ENCODE measurements at places on chromosomes 5 and 9.

DNA sequence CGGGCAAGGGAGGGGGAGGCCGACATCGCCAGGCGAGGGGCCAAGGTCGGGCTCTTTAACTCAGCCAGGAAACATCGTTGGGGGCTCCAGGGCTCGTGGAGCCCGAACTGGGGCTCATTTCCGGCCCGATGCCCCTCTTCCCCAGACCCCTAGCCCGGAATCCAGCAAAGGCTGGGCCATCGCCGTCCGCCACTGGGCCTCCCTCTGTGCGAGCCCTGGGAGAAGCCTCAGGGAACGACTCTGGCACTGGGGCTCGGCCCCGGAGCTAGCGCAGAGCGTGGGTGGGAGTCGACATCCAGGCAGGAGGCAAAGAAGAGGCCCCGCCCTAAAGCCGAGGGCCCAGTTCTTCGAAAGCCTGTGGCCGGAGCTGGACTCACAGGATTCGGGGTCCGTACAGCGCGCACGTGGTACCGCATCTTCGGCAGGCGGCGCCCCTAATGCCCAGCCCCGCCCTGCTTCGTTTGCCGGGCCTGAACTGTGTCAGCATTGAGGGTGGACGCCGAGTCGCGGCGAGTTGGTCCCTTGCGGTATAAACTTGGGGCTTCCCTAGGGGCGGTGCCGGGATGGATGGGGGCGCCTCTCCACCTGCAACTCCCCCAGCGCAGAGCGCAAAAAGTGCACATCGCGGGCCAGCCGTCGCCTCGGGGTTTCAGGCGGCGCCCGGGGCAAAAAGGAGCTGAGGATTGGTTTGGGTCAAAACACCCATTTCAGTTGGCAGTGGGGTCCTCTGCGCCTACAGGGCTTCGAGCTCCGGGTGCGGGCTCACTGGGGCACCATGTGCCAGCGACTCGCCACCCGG, 3.6 kb upstream of the PAX5 start:
- DNase-seq = no peak

DNA sequence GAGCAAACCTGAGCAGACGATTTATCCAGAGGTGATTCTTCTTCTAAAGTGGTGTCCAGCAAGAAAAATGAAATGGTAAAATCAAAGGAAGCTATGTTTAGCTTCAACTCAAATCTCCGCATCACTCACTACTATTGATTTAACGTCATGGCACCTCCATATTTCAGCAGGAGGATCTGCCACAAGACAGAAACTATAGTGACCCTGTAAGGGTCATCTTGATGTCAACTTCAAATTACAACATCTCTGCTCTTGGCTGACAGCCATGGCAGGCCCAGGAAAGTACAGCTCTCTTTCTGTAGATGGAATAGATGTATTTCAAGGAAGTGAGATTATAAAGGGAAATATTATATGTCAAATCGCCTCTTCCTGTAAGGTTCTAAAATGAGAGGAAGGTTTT, 10.1 kb upstream of the EFNA5 start:
- DNase-seq = no peak

DNA sequence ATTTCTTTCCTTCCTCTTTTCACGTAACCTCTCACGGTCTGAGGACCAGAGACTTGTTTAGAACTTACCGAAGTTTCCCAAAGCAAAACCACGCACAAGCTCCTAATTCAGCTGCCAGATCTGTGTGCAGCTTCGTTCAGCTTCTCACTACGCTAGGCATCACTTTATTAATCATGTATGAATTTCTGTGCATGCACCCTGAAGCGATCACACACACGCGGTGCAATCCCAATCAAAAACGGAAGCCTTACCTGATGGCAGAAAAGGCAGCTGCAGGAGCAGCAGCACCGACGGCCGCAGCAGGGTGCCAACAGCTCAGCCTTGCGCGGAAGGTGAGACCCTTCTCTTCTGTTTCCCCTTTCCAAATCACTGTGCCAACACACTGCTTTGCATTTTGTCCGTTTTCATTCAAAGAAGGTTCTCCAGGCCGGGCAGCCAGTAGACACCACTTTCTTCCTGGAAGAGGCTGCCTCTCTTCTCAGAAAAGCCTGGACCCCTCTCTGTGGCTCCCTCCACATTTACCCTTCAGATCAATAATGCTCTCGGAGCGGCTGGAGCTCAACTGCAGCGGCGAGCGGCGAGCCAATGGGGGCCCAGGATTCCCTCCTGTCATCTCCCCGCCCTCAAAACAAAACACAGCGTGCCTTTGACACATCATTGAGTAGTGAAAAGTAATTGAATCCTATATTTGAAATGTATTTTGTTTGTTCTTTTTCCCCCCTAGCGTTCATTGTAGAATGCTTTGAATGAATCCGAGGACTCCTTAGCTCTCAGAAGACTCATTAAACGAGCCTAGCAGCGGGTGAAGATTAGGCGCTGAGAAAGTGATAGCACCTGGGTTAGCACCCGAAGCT, at the start of gene CDH12:
CDH12 (minus strand) TSS at position 538 of the 854 bp plus-strand sequence.
- DNase-seq = no peak

DNA sequence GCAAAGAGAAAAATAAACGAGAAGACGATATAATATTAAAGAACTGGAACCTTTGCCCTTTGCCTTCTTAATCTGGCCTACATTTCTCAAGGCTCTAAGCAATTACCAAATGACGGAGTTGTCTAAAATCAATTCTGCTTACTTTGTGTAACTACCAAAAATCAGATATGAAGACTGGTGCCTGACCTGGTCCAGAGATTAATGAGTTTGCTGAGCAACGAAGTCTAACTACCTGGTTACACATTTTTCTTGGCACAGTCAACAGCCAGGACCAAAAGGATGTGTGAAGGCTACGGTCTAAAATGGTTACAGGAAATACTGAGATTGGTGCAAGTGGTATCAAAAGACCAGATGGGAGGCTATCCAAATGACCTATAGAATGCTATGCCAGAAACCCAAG, 17.8 kb upstream of the IFNE start:
- no peak for DNase-seq

DNA sequence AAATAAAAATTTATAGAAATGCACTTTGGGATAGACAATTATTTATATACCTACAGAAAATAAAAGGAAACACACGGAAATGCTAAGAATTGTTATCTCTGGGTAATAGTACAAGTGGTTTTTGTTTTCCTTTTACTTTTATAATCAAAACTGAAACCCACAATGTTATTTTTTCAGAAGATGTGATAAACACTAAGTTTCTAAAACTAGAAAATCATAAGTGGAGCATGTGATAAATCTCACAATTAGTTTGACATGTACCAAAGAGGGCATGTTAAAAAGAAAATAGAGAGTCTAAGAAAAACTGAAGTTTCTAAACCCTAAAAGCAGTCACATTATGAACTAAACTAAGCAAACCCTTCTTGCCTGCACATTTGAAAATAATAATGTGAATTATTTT, 61.1 kb downstream of the OXCT1 start:
- DNase-seq = no peak

GRCh38 chr9:126723807-126724172, 81.0 kb upstream of the ZBTB43 start:
- peak; percentile 28 for DNase-seq

GRCh38 chr9:98326459-98327248, 71.2 kb upstream of the TBC1D2 start:
- no peak for DNase-seq

DNA sequence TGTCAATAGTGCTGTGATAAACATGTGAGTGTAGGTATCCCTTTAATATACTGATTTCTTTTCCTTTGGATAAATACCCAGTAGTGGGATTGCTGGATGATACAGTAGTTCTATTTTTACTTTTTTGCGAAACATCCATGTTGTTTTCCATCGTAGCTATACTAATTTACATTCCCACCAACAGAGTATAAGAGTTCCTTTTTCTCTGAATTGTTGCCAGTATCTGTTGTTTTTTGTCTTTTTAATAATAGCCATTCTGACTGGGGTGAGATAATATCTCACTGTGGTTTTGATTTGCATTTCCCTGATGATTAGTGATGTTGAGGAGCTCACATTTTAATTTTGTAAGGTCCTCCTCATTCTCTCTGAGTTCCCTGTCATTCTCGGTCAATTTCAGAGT, 71.1 kb upstream of the NFIL3 start:
- DNase-seq = no peak

GRCh38 chr5:150052226-150052955, 34.0 kb downstream of the CSF1R start:
- no peak for DNase-seq

- no peak for DNase-seq
Measured at GRCh38 chr5:119954106-119954505, 324.7 kb downstream of the FAM170A start.

DNA sequence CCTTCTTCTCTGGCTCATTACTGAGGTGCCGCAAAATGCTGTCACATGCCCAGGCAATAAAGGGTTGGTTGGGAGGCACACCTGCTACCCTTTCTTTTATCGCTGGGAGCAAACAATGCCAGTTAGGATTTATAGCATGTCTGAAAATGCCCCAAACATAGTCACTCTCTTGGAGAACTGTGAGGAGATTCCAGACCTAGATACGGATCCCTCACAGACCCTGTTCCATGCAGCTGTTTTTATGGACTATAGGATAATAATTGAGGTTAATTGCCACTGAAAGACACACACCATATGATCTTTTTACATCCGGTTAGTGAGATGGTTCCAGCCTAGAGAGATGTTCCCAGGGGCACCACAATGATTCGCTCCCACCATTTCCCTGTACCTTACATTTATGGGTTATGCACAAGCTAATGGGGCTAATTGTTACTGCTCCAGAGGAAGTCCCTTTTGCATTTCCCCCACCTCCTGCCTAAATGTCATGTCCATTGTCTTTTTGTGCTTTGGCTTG, 318.1 kb downstream of the PIK3R1 start:
- DNase-seq = no peak

DNA sequence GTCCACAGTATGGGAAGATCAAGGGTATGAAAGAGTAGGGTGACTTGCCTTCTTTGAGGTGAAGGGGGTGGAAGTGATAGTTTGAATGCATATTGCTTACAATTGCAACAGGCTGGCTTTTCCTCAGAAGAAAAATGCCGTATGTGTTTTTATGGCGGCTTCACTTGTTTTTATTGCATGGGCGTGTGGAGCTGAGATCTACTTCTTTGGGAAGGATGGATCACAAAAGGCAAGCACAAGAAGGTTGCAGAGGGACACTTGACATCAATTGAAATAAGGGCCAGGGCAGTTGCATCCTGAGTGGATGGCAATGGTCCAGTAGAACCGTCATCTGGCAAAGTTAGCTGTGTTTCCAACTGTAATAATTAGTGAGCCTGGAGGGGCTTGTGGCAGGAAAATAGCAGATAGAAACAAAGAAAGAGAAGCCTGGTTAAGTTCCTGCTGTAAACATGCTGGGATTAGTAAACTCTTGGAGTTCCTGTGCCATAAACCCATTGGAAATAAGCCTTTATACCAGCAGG, 138.4 kb downstream of the NTRK2 start:
- DNase-seq = no peak

DNA sequence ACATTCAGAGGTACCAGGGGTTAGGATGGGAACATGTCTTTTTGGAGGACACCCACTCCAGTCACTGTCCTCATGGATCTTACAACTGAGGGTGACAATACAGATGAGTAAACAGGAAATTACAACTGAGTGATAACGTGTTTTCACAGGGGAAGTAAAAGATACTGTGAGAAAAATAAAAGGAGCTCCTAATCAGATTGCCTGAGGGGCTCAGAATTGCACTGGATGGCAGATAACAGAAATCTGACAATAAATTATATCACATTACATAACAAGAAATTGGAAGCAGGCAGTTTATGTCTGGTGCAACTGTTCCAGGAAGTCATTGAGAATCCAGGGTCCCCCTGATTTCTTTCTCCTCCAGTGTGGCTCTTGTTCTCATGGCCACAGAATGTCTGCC, 40.1 kb upstream of the PCSK1 start:
- DNase-seq = no peak

DNA sequence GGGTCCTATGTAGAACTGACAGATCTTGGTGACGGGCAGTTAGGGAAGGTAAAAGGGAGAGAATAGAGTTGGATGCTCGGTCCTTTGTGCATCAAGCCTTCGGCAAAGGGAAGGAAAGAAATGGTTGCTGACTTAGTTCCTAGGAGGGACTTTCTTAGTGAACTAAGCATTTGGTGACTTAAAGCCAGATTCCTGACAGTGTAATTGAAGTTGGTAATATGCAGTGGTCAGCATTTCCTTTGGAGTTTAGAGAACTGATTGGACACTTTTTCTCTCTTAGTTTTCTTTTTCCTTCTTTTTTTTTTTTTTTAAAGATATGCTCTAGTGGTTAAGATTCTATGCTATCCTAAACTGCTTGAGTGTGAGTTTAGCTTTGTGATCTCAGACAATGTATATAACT, 2.3 kb downstream of the CLTA start:
- DNase-seq = no peak

GRCh38 chr9:71747576-71747975, 20.7 kb downstream of the CEMIP2 start:
- no peak for DNase-seq

GRCh38 chr5:14184082-14184481, 40.9 kb downstream of the TRIO start:
- DNase-seq = no peak

GRCh38 chr9:77896938-77897667, 134.5 kb downstream of the GNAQ start:
- DNase-seq = no peak

Data from CD4-positive, alpha-beta T cell treated with Interleukin-21 for 1 hour (primary cell).